ENCODE measurements at places on chromosomes 3 and 15.

- no peak for DNase-seq
Measured at GRCh38 chr3:141201122-141201521, 30.5 kb upstream of the PXYLP1 start.

GRCh38 chr3:8768364-8769087 lies 887 bp downstream of the OXTR start:
- no peak for DNase-seq

DNA sequence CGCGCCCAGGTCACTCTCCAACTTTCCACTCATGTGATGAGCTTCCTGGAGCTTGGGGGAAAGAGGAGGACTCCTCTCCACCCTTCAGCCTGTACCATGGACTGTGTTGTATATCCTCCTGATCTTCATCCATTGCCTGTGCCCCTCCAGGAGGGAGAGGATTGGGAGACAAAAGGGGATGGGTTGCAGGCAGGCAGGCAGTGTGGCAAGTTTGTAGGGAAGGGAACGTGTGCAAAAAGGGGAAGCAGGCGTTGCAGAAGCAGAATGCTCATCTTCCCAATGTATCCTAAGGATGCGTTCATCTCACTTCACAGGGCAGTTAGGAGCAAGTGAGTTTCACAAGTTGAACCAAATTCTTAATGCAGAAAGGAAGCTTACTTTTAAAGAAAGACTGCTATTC lies 28.1 kb upstream of the GHSR start:
- DNase-seq: no peak

DNA sequence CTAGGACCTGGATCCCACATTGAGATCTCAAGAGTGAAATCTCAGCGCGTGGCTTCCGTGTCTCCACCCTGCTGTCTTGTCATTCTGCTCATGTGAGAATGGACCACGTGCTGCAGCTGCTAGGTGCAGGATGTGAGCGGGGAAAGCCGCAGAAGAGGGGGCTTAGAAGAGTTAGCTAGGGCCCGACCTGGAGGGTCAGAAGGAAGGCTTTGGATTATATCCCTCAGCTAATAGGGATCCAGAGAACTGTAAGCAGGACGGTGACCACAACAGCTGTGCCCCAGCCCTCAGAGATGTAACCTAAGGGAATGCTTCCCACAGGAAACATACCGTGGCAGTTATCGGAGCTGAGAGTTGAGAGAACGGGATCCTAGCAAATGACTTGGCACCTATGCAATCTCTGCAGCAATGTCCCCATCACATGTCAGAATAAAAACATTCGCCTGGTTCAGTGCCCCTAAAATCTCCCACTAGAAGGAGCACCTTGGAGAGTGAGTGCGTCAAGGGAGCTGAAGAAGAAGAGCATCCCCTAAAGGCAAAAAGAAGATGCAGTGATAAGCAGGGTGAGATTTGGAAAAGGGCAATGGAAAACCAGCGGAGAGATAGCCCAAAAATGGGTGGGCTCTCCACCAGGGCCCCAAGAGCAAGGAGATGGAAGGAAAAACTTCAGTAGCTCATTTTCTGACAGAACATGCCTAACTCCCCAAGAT lies 76.9 kb upstream of the ST8SIA2 start:
- DNase-seq: no peak

DNA sequence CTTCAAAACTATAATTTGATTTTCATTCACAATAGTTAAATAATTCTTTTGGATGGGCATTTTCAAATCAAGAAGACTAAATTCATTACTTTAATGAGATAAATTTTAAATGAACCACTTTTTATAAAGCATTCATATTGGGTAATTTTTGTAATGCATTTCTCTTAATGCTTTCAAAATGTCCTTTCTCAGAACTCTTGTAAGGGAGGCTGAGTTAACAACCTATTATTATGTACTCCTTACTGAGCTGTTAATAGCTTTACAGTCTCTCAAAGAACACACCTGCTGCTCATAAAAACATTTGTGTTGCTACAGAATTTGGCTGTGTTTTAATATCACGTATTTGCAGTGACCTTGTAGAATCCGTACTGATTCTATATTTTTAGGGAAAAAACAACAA lies 334.0 kb upstream of the ARL6 start:
- no peak for DNase-seq

DNA sequence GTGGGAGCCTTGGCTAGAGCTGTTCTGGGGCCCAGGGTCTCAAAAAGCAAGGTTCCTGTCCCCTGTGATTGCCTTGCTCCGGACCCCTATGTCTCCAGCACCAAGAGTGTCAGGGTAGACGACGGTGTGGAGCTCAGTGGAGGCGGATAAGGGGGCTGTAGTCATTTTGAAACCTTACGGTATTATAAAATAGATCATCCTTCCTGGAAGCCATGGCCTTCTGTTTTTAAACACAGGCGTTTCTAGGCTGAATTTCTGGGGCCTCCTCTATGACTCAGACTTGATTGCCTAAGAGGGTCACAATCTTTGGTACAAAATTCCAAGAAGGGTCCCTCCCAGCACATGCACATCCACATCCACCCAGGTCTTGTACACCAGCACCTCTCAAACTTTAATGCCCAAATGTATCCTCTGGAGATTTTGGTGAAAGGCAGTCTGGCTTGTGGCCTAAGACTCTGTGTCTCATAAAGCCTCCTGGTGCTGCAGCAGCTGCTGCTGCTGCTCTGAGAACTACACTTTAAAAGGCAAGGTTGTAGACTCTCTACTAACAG lies 70.5 kb upstream of the XCR1 start:
- DNase-seq: no peak

- DNase-seq: no peak
Measured at GRCh38 chr15:67899596-67900283, 59.9 kb upstream of the RNU6-1 start.

- no peak for DNase-seq
Measured at GRCh38 chr15:24067733-24068501, 380.8 kb upstream of the NDN start.

GRCh38 chr3:166211451-166211850 lies 374.2 kb upstream of the BCHE start:
- DNase-seq: no peak

Data from iPS DF 19.7 (cell line).